ENCODE measurements at places on chromosomes 7 and 10.
A peak's percentile ranks its signal among the peaks of the same experiment; 100 is the strongest.

DNA sequence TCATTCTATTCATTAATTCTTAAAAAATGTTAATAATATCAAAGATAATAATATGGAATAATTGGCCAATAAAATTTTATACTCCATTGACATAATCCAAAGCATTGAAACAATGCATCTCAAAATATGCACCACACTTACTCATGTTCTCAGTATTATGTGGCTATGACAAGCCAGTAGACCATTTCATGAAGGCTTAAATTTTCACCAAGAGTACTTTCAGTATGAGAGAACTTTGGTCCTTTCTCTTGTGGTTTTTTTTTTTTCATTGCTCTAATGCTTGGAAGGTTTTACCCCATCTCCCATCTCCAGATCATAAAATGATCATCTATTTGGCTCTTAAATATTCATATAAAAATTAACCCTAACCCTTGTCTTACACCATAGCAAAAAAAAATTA is 45.5 kb upstream of the TMEM140 start:
- DNase-seq, result no peak

DNA sequence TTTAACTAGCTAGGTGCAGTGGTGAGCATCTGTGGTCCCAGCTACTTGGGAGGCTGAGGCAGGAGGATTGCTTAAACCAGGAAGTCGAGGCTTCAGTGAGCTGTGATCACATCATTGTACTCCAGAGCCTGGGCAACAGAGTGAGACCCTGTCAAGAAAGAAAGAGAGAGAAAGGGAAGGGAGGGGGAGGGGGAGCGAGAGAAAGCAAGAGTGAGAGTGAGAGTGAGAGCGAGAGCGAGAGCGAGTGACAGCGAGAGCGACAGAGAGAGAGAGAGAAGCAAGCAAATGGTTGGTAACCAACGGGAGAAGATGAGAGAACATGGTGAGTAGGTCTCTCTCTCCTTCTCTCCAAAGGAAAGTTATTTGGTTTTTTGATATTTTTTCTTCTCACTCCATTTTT is 69.8 kb upstream of the DGKI start:
- no peak for DNase-seq

DNA sequence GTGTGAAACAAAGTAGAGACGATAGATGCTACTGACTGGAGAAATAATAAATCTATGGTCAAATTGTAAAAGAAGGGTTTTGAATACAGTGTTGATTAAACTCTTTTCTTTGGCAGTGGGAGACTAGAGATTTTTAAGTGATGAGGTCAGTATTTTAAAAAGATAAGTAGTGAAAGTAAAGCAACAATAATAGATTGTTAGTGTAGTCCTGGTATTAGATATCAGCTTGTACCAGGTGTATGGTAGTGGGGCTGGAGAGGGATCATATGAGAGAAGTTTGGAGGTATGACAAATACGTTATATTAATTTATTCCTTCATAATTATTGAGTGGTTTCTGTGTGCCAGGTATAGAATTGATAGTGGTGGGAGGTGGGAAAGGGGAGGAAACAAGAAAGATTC is 25.2 kb downstream of the PHTF2 start:
- DNase-seq, result no peak

- DNase-seq, result no peak
Observed at GRCh38 chr10:132113766-132114365, 48.1 kb downstream of the JAKMIP3 start.

DNA sequence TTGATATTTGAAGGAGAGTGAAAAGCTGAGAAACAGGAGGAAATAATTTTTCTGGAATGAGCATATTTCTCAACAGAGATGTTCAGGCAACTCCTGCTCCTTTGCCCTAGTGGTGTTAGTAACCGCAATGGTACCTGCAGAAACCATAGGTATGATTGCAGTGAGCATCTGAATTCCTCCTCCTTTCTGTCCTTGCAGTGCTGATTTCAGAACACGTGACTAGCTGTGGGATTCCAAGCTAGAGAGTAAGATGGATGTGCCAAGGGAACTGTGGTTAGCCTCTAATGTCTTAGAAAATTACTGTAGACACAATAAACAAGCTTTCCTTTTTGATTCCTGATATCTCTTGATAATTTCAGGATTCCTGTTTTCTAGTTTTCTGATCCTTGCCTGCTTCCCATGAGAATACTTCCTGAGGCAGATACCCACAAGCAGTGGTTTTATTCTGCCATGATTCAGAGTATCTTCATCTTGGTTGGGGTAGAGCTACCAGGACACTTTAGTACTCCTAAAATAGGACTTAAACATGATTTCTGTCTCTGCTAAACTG is 27.5 kb downstream of the LRGUK start:
- no peak for DNase-seq

GRCh38 chr7:131564640-131565039 is 8.2 kb upstream of the PODXL start:
- no peak for DNase-seq

GRCh38 chr10:109979215-109979614 is 28.6 kb upstream of the ADD3 start:
- DNase-seq, result no peak

DNA sequence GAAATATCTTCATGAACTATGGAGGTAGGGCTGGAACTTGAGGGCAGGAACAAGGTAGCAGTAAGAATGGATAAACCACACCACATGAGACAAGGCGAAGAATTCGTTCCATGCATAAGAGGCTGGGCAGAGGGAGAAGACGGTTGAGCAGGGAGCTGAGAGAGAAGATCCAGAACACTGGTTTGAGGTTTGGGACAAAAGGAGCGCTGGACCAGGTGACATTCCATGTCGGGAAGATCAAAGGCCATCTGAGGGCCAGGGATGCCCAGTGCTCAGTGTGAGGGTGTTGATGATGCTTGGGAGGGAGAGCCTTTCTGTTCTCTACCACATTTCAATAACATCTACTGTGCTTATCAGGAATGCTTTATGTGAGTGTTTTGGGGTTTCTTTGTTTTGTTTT is 52.8 kb downstream of the WIPF3 start:
- DNase-seq, result no peak

GRCh38 chr7:44978511-44979366 is at the start of gene MYO1G:
Gene MYO1G (minus strand): TSS chr7:44979015. CDS start chr7:44978961, 54 bp downstream.
- DNase-seq, result no peak

GRCh38 chr7:92988941-92989545 is 128.7 kb downstream of the SAMD9 start:
- DNase-seq, result no peak

GRCh38 chr10:110260746-110261477 is 43.8 kb downstream of the SMNDC1 start:
- no peak for DNase-seq

GRCh38 chr10:127175357-127176110 is 20.9 kb downstream of the INSYN2A start:
- DNase-seq, result no peak

DNA sequence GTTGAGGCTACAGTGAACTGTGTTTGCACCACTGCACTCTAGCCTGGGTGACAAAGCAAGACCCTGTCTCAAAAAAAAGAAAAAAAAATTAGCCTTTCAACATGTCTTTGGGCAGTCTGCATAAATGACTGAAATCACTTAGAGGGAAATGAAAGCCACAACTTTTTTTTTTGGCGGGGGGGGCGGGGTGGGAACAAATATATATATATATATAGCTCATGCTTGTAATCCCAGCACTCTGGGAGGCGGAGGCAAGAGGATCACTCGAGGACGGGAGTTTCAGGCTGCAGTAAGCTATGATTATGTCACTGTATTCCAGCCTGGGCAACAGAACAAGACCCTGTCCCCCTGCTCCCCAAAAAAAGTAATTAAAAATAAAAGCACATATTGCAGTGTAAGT is 23.4 kb upstream of the MICU1 start:
- DNase-seq, result no peak

GRCh38 chr10:120945801-120946302 is 94.7 kb downstream of the WDR11 start:
- no peak for DNase-seq

DNA sequence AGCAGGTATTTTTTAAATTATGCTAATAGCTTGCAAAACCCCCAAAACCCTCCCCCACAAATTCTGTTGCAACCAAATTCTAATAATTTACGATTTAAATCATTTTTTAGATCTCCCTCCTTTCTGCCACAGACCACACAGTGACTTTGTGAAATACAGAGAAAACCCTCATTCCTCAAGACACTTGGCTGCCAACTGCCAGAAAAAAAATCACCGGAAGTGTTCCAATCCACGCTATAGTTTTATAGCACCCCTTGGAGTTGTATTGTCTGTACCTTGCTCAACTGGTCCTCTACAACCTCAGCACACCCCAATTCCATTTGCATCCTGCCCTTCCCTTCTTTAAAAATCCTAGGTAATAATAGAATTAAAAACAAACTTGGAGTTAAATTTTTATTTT is 560.1 kb downstream of the PARD3 start:
- DNase-seq, result no peak

- DNase-seq, result no peak
Observed at GRCh38 chr10:48656914-48657305, 27.8 kb upstream of the WDFY4 start.

GRCh38 chr7:153887749-153888569 is 164.2 kb upstream of the DPP6 start:
- DNase-seq, result no peak

GRCh38 chr10:98006266-98006665 is 24.2 kb downstream of the CRTAC1 start:
- no peak for DNase-seq

DNA sequence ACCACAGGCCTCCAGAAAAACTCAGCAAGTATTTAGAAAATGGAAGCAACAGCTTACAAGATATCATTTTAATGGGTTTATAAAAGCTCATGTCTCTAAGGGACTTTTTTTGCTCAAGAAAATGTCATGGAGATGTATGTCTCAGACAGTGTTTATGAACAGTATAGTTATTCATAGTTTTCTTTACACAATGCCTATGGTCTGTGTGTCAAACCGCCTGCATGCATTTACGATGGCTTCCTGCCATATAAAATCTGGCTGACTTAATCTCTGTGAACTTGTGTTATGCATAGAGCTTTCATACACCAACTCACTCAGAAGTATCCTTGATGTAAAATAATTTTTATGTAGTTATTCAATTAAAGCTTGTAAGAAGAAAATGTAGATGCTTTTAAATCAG is 1314.2 kb upstream of the LRRTM3 start:
- DNase-seq, result no peak

- DNase-seq, result peak; percentile 41
Observed at GRCh38 chr7:67267914-67268313, 271.3 kb downstream of the TYW1 start.

- DNase-seq, result no peak
Observed at GRCh38 chr7:5709347-5709950, 72.0 kb downstream of the RNF216 start.

DNA sequence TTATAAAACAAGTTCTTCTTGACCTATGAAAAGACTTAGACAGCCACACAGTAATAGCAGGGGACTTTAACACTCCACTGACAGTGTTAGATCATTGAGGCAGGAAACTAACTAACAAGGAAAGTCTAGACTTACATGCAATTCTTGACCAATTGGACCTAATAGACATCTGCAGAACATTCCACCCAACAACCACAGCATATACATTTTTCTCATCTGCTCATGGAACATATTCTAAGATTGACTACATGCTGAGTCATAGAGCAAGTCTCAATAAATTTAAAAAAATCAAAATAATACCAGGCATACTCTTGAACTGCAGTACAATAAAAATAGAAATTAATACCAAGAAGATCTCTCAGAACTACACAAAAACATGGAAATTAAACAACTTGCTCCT is 219.5 kb upstream of the HPS1 start:
- no peak for DNase-seq

- no peak for DNase-seq
Observed at GRCh38 chr7:99124236-99124635, 19.7 kb downstream of the SMURF1 start.

DNA sequence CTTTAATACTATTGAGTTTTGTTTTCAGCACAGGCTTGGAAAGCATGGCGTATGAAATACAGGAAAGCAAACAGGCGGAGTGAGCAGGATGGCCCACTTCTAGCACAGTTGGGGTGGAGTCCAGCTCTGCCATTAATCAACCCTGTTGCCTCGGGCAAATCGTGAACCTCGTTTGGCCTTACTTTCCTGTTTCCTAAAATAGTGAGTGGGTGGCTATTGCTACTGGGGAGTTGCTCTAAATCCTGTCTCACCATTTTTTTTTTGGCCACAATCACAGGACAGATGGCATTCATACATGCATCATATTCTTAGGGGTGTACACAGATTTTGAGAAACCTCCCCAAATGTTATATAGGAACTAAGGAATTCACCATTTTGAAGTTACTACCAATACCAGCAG is 157.8 kb downstream of the ANLN start:
- no peak for DNase-seq

GRCh38 chr7:51430480-51431086 is 114.0 kb upstream of the COBL start:
- DNase-seq, result no peak

DNA sequence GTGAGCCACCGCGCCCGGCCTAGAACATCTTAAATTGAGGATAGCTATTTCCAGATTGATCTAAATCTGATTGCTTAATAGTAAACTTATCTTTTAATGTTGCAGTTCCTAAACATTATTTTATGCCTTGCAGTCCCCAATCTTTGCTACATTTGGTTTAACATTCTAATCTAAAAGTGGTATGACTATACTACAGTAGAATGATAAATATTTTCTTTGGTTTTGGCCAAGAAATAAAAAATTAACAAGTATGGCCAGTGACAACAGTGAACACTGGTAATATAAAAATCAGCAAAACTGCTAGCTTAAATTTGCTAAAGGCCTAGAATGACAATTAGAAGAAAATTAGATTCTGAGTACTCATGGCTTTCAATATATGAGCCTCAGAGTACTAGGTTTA is 73.5 kb downstream of the CDK6 start:
- DNase-seq, result no peak

DNA sequence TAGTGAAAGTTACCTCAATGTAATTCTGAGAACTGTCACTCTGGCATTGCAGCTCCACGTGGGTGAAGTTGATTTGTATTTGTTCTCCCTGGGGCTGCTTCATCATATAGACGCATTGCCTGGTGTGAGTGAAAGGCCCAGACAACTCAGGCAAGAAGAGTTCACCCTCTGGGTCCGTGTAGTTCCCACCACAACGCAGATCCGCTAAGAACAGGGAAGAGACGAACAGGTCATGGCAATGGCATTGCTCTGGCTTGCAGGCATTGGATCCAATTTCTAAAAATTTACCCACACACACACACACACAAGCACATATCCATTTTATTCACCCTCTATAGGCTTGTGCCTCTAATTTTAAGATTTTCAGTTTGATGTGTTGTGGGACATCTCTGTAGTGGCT is 45.4 kb downstream of the CUBN start:
- DNase-seq, result no peak

- no peak for DNase-seq
Observed at GRCh38 chr7:22267930-22268615, 88.9 kb downstream of the RAPGEF5 start.

- no peak for DNase-seq
Observed at GRCh38 chr7:81079746-81080145, 160.9 kb upstream of the SEMA3C start.

DNA sequence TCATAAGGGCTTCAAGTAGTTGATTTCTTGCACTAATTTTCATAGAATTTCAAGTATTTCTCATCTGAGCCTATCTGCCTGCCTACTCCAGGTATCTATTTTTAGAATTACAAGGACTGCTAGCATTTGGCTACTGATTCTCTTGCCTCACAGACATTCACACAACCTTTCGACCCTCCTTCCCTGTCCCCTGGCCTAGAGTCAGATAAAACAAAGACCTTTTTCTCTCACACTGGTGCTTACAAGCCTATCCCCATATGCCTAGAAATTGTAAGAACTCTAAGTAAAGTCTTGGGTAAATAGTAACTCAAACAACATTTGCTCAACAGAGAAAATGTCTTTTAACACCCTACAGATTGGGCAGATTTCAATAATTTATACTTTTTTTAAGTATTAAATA is 6.3 kb downstream of the GPAM start:
- DNase-seq, result no peak

- no peak for DNase-seq
Observed at GRCh38 chr10:130901311-130902165, 410.0 kb downstream of the TCERG1L start.
